ENCODE measurements at places on chromosomes 2 and 18. TPM values are rescaled to one million over a fixed set of nuclear protein-coding genes. Genes with fewer than 3 reads are reported as not detected.

DNA sequence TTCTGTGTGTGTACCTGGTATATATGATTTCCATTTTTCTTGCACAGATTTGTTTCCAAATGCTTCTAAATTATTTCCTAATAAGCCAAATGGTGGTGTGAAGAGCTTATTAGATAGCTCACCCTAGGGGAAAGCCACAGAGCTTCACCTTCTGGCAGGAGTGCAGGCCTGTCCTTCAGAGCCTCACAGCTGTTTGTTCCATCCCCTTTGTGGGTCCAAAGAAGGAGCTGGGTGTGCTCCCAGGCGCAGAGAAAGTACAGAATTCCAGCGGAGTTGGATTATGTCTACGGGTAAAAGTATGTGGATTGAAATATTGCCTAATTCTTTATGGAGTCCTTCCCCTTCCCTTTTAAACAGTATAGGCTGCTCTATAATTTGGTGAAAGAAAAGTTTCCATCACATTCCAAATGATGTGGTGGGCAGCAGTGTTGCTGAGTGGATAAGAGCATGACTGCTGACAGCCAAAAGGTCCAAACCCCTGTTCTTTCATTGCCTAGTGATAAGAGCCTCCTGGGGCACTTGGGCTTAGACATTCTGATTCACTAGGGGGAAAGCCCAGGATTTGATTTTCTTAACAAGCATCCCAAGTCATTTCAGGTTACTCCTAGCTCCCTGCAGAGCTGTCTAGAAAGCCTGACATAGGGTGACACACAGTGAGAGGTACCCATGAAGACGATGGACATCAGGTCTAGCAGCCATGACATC lies 86.6 kb downstream of the WDSUB1 start:
- DNase-seq = no peak

The ALPP gene
- not detected for polyA plus RNA-seq

The LYG2 gene
- 0.60 TPM for polyA plus RNA-seq

GRCh38 chr2:100404411-100404810 lies 13.1 kb downstream of the CHST10 start:
- DNase-seq = no peak

- DNase-seq = no peak
Measured at GRCh38 chr2:128289439-128289838, 29.2 kb downstream of the HS6ST1 start.

Measured in muscle of arm (tissue), 14 donors.